Sciatic nerve (tissue), 2 donors: ENCODE measurements at places on chromosomes 3 and 15.

- DNase-seq = no peak
These were observed 300.3 kb downstream of the GABRG3 start for GRCh38 chr15:27271258-27271657.

DNA sequence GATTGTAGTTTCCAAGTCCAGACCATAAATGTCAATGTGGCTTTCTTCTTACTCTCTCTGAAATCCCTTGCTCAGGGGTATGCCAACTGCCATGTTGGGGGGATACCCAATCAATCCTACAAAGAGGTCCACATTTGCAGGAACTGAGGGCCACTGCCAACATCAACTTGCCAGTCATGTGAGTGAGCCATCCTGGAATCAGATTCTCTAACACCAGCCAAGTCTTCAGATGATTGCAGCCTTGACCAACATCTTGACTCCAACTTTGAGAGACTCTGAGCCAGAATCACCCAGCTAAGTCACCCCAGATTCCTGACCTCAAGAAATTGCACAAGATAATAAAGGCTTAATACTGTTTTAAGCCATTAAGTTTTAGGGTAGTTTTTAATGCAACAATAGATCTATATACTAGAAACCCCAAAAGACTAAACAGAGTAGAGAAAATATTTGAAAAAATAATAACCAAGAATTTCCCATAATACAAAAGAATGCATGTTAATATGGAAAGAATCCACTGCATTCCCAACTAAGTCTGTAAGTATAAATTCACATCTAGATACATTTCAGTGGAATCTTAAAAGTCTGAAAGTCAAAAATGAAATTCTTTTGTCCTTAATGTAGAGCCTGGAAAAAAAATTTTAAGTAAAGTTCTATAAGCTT, 22.4 kb downstream of the ISG20 start:
- peak; percentile 18 for DNase-seq

- DNase-seq = peak; percentile 10
These were observed 7.0 kb downstream of the EIF2B5 start for GRCh38 chr3:184142199-184142598.

- DNase-seq = no peak
These were observed 2.9 kb upstream of the SMAD3 start for GRCh38 chr15:67062369-67062985.

DNA sequence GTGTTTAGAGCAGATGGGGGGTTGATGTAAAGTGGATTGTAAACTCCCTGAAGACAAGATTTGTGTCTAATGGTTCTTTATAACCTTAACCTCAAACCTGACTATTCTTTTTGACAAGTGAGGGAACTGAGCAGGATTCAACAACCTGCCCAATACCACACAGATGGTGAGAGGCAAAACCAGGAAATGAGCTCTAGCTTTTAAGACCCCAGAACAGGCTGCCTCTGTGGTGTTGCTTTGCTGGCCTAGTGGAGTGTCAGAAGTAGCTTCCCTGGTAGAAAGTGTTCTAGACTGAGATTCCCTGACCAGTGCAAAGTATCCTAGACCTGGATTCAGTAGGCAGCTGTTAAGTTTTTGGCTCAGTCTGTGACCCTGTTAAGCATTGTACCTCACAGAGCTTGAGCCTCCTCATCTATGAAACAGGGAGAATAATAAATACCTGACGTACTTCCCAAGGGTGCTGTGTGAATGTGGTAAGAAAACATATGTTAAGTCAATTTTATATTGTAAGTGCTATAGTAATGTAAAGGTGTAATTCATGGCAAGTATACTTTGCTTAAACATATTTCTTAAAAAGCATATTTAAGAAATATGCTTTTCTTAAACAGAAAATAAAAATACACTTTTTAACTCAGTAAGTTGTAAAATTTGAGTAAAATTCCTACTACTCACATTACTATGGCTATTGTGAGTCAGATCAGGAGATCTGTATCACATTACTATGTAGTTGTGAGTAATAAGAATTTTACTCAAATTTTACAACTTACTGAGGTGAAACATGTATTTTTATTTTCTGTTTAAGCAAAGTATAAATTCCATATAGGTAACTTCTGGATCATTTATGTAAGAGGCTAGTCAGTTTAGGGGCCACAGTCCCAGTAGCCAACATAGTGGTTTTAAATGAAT, 8.8 kb downstream of the GPR87 start:
- DNase-seq = no peak
